ENCODE measurements at places on chromosomes 12 and 14. TPM values are rescaled to one million over a fixed set of nuclear protein-coding genes. Genes with fewer than 3 reads are reported as not detected.
A peak's percentile ranks its signal among the peaks of the same experiment; 100 is the strongest.

VSX2 gene
- not detected for total RNA-seq

DNA sequence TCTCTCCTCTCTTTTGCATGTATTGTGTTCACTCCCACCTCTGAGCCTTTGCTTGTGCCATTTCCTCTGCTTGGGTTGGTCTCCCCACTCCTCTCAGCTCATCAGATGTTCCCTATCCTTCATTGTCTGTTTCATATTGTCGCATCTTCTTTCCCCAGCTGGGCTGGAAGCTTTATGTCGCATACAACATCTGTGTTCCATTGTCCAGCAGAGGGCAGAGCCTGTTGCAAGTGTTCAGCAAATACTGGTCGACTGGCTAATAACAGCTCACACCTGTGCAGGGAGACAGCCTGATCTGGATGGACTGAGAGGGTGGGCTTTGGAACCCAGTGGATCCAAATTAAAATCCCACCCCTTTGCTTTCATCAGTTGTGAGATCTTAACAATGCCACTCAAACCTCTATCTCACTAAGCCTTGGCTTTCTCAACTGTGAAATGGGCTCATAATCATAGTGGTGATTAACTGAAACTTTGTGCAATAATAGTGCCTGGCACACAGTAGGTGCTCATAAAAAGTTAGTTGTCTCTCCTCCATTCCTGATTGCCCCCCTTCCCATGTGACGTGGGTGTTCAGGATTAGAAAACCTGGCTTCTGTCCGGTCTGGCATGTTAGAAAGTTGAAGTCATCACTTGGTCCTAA is 75.8 kb downstream of the RIN3 start:
- H3K27ac ChIP-seq: no peak overlapping the region
- no peaks in the 10 kb centered on the region for H3K36me3 ChIP-seq
- no peaks in the 10 kb centered on the region for H3K27me3 ChIP-seq
- DNase-seq: no peak
- peaks cover 18% of the 10 kb centered on the region for H3K4me1 ChIP-seq

GXYLT1 gene
- total RNA-seq: 10.4 TPM

- no peak for DNase-seq
- no peaks in the 10 kb centered on the region for H3K36me3 ChIP-seq
- H3K27ac ChIP-seq: no peak overlapping the region
- no peaks in the 10 kb centered on the region for H3K4me1 ChIP-seq
Observed at GRCh38 chr14:104392396-104393198, 187.0 kb upstream of the C14orf180 start.

- no peak overlapping the region for H3K27ac ChIP-seq
- DNase-seq: no peak
- H3K4me3 ChIP-seq: no peak overlapping the region
Observed at GRCh38 chr12:47065546-47065945, 13.9 kb upstream of the PCED1B start.

GRCh38 chr14:21825149-21825743 is 151.6 kb upstream of the OR4E1 start:
- H3K4me1 ChIP-seq: no peaks in the 10 kb centered on the region
- DNase-seq: peak; percentile 20
- H3K4me3 ChIP-seq: no peak overlapping the region
- no peaks in the 10 kb centered on the region for H3K36me3 ChIP-seq
- no peak overlapping the region for H3K27ac ChIP-seq

DNA sequence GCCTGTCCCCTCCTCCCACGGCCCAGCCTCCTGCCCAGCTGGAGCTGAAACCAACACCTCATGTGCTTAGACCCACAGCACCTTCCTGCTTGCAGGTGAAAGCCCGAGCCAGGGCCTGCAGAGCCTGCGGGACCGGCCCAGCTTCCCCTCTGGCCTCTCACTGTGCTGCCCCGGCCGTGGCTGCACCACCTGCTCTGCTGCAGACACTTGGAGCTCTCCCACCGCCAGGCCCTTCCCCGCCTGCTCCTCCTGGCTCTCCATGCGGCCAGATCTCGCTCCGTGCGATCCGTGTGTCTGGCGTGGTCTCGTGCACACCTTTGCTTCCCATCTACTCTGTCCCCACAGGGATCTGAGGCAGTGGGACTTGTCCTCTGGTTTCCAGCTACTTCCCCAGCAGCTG is 72.2 kb upstream of the FBRSL1 start:
- H3K27ac ChIP-seq: no peak overlapping the region
- DNase-seq: no peak
- H3K36me3 ChIP-seq: peaks cover 6% of the 10 kb centered on the region
- no peak overlapping the region for H3K4me3 ChIP-seq
- H3K27me3 ChIP-seq: peaks cover 56% of the 10 kb centered on the region

- no peak overlapping the region for H3K27ac ChIP-seq
- no peaks in the 10 kb centered on the region for H3K36me3 ChIP-seq
- H3K4me3 ChIP-seq: no peak overlapping the region
- H3K4me1 ChIP-seq: no peaks in the 10 kb centered on the region
- H3K27me3 ChIP-seq: peaks cover 80% of the 10 kb centered on the region
- no peak for DNase-seq
Observed at GRCh38 chr12:132374612-132375445, 45.4 kb upstream of the GALNT9 start.

GRCh38 chr14:74434294-74434693 is 8.3 kb upstream of the SYNDIG1L start:
- no peak overlapping the region for H3K4me3 ChIP-seq
- H3K27ac ChIP-seq: no peak overlapping the region
- H3K27me3 ChIP-seq: peaks cover 84% of the 10 kb centered on the region
- no peaks in the 10 kb centered on the region for H3K4me1 ChIP-seq
- no peak for DNase-seq

HPD gene
- not detected for total RNA-seq

- DNase-seq: no peak
- H3K27me3 ChIP-seq: no peaks in the 10 kb centered on the region
- H3K27ac ChIP-seq: no peak overlapping the region
- no peaks in the 10 kb centered on the region for H3K36me3 ChIP-seq
- H3K4me1 ChIP-seq: peaks cover 25% of the 10 kb centered on the region
Observed at GRCh38 chr12:27627123-27627852, 69.0 kb upstream of the REP15 start.

GRCh38 chr14:81662066-81662465 is 128.4 kb upstream of the SEL1L start:
- no peak overlapping the region for H3K4me3 ChIP-seq
- H3K36me3 ChIP-seq: no peaks in the 10 kb centered on the region
- no peaks in the 10 kb centered on the region for H3K4me1 ChIP-seq
- H3K27ac ChIP-seq: no peak overlapping the region
- no peak for DNase-seq
- H3K27me3 ChIP-seq: no peaks in the 10 kb centered on the region

DNA sequence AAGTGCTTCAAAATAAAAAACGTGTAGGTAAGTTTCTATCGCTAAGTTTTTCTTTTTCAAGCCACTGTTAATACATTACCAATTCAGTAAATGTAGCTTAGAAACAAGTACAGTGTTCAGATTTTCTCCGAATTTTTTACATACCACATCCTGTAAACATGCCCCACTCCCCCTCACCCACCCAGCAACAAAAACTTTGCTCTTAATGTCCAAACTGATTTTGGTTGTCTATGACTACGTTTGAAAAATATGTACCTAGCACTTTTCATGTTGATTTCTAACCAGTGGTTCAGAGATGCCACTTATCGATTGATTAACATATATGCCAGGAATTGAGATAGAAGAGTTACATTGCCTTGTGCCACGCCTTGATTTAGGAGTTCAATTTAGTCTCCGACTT is 663 bp upstream of the LIN7A start:
- H3K4me3 ChIP-seq: no peak overlapping the region
- H3K4me1 ChIP-seq: peaks cover 8% of the 10 kb centered on the region
- no peak for DNase-seq
- H3K36me3 ChIP-seq: peaks cover 18% of the 10 kb centered on the region
- H3K27me3 ChIP-seq: no peaks in the 10 kb centered on the region
- no peak overlapping the region for H3K27ac ChIP-seq

GRCh38 chr12:124605883-124606774 is 38.7 kb upstream of the NCOR2 start:
- no peak overlapping the region for H3K4me3 ChIP-seq
- H3K27me3 ChIP-seq: no peaks in the 10 kb centered on the region
- peaks cover 73% of the 10 kb centered on the region for H3K4me1 ChIP-seq
- no peak for DNase-seq
